GM23248 (cell line): ENCODE measurements at places on chromosomes 12 and 14. TPM values are rescaled to one million over a fixed set of nuclear protein-coding genes. Genes with fewer than 3 reads are reported as not detected.
A peak's percentile ranks its signal among the peaks of the same experiment; 100 is the strongest.

DNA sequence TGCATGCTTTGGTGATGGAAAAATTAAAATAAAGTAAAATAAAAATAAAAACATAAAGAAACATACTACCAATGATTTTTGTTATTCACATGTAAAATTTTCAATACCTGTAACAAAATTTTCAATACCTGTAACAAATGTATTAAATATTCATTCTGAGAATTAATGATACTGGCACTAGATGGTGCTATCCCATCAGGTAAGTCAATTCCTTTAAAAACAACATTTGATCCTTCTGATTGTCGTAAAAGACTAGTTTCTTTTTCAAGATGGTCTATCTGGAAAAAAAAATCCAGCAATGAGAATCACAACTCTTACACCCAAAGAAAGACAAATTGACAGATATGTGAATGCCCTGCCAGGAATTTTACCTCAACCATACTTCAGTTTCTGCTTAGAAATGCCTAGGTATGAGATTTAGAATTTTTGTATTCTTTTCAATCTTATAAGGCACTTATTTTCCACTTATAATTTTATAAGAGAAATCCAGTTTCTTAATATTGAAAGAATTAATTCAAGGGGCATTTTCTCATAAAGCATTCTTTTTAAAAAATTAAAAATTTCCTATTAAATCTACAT lies 30.7 kb downstream of the CEP290 start:
- peak; percentile 72 for DNase-seq

DNA sequence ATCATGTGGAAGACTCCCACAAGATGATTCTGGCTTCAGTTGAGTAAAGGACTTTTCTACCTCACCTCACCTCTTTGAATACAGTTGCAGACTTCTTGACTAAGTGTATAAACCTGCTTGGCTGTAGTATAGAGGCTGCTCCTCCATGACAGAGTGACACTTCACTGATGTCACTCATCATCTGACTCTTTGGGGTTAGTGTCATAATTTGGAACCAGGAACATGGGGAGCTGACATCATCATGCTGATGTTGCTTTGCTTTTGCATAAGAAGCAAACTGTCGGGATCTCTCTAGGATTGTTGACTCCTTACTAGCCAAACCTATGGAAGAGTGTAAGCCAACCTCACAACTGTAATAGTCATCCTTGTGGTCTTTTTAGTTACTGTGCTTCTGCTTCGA lies 75.2 kb upstream of the PDZRN4 start:
- DNase-seq: no peak

DNA sequence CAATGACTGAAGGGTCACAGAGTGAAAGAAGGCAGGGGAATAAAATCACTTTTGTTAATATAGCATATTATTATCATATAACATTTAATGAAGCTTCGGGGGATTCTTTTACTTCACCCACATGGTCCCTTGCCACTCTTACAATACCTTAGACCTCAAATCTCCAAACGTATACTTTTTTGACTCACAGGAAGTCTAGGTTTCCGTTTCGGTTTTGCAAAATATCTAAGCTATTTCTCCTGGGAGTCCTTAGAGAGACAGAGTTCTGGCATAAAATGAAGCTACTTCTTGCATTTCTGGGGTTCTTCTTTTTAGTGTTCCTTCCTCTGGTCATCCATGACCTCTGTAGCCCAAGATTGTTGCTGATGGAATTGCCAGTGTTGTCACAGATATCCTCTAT lies 590.5 kb upstream of the ATP2B1 start:
- no peak for DNase-seq

- peak; percentile 81 for DNase-seq
These were observed 1.5 kb downstream of the CHD4 start for GRCh38 chr12:6605421-6606330.

DNA sequence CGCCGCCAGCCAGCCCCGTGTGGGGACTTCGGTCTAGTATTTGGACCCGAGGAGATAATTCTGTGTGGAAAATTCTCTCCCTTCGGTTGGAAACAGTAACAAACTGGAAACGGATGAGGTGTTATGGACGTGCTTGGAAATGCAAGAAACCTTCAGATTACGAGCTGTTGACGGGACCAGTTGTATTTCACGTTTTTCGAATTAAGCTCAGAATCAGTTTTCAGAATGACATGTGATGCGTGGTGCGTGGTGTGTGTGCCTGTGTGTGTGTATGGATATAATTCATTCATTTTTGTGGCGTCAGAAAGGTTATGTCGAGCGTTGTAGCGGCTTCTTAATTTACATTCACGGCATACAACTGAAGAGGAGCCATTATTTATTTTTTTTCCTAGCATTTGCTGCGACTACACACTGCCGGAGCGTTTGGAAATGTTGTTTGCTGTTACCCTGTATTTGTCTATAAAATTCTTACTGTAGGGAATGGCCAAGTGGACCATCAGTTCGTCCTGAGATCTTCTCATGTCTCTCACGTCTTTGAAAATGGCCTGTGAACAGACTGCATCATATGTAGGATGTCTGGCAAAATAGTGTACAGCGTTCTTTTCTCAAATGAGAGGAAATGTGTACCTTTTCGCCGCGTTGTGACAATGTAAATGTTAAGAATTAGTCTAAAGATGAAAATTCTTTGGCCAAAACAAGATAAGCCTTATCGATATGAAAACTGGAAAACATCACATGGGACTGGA lies 1.3 kb downstream of the TRAF3 start:
- DNase-seq: peak; percentile 61

GRCh38 chr12:88354691-88355090 lies 212.6 kb downstream of the TMTC3 start:
- no peak for DNase-seq

DNA sequence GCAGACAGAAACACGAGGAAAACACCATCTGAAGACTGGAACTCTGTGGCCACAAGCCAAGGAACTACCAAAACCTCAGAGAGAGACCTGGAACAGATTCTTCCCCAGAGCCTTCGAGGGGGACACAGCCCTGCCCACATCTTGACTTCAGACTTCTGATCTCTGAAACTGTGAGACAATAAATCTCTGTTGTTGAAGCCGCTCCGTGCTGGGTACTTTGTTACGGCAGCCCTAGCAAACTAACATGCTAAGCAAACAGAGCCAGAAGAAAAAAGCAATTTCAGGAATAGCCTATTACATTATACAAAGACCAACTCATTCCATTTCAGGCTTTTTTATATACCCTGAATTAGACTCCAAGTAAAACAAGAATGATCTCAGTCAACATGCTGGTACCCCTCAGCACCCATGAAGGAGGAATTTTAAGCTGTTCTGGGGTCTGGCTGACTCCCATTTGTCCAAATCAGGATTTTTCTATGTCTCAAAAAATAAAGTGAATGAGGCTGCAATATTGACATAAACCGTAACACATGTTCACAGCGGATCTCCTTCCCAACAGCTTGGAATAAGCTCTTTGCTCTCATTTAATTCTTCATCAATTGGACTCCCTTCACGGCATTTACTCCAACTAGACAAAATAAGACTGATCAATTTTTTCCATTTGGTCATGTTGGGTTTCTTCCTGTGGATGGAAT lies 190.1 kb downstream of the FOXN3 start:
- DNase-seq: no peak

DNA sequence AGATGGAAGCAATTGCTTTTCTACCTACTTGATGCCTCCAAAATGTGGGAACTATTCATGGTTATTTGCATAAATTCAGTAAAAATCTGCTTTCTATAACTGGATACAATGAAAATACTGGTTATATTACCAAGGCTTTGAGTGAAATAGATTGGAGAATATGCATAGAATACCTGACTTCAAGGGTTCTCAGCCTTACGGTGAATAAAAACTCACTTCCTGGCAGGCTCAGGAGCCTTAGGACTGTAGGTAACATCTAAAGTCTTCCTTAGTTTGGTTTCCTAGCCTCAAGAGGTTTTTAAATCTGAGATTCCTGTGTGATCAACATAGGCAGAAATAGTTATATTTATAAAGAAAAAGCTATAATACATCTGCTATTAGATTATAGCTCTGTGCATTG lies 158.6 kb downstream of the SLC41A2 start:
- DNase-seq: no peak

Gene C12orf50
- total RNA-seq: not detected in 2 replicates
